ENCODE measurements at places on chromosomes 5 and 9.

GRCh38 chr5:42779083-42779482 is 22.5 kb downstream of the CCDC152 start:
- H3K4me3 ChIP-seq, result no peak overlapping the region
- DNase-seq, result no peak

- no peaks in the 10 kb centered on the region for H3K4me1 ChIP-seq
- H3K4me3 ChIP-seq, result no peak overlapping the region
- no peak for DNase-seq
- H3K27me3 ChIP-seq, result no peaks in the 10 kb centered on the region
These were observed 218.8 kb downstream of the PDE4D start for GRCh38 chr5:59674763-59675162.

DNA sequence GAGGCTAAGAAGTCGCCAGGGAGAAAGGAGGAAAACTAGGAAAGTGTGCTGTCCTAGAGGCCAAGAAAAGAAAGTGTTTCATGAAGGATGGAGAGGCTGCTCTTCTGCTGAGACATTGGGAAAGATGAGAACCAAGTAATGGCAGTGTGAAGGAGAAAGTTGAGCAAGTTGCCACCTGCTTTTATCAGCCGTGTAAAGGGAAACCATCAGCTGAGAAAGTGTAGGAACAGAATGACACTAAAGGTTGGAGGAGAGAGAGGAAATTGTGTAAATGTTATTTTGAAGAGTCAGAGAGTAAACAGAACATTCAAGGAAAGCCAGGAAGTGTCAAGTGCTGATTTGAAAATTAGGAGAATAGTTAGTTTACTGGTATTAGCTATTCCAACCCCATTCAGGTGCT is 125.0 kb downstream of the CEMIP2 start:
- no peak for DNase-seq
- peaks cover 3% of the 10 kb centered on the region for H3K4me1 ChIP-seq
- H3K4me3 ChIP-seq, result no peak overlapping the region
- H3K27me3 ChIP-seq, result no peaks in the 10 kb centered on the region

DNA sequence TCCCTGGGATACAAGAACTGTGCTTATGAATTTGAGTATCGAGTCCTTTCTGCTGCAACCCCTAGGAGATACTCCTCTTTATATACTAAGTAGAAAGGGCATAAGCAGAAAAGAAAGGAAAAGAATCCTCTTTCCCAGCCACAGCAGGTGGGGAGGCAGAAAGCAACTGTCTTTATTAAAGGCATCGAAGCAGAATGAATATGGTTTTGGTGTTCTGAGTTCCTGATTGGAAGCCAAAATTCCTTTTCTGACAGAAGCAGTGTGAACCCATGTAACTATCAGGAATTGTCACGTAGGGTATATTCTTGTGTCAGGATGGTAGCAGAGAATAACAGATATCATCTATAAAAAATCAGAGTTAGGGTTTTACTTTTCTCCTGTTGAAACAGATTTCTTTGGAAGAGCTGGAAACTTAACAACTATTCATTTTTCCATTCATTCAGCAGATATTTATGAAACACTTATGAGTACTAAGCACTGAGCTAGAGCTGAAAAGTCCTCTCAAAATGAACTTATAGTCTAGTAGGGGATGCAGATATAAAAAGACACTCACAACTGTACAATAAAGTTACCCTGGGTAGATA is 96.5 kb upstream of the LHFPL2 start:
- no peaks in the 10 kb centered on the region for H3K4me1 ChIP-seq
- no peaks in the 10 kb centered on the region for H3K36me3 ChIP-seq
- no peak for DNase-seq
- H3K27me3 ChIP-seq, result peaks cover 5% of the 10 kb centered on the region

DNA sequence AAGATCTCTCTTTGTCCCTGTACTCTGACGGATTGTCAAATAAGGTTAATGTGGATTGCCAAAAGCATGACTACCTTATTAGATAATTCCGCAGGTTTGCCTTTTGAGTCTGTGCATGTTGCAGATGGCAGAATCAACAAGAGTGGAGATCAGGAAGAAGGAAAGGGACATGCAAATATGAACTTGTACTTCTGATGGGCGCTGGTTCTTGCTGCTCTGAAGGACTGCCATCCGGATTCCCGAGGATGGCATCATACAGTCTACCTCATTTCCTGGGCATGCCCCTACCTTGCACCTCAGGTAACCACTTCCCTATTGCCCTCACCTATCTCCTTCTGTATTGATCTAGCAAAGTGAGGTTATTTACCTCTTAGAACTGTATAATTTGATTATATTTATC is 504.2 kb downstream of the ACTL7B start:
- peaks cover 25% of the 10 kb centered on the region for H3K27me3 ChIP-seq
- no peak for DNase-seq
- H3K4me3 ChIP-seq, result no peak overlapping the region
- H3K27ac ChIP-seq, result no peak overlapping the region

- no peak for DNase-seq
- no peak overlapping the region for H3K4me3 ChIP-seq
- no peaks in the 10 kb centered on the region for H3K36me3 ChIP-seq
- H3K4me1 ChIP-seq, result no peaks in the 10 kb centered on the region
These were observed 3.7 kb downstream of the IL3 start for GRCh38 chr5:132064140-132064539.

GRCh38 chr5:53091289-53091688 is 18.3 kb downstream of the MOCS2 start:
- H3K27me3 ChIP-seq, result no peaks in the 10 kb centered on the region
- no peak for DNase-seq
- H3K4me3 ChIP-seq, result no peak overlapping the region

DNA sequence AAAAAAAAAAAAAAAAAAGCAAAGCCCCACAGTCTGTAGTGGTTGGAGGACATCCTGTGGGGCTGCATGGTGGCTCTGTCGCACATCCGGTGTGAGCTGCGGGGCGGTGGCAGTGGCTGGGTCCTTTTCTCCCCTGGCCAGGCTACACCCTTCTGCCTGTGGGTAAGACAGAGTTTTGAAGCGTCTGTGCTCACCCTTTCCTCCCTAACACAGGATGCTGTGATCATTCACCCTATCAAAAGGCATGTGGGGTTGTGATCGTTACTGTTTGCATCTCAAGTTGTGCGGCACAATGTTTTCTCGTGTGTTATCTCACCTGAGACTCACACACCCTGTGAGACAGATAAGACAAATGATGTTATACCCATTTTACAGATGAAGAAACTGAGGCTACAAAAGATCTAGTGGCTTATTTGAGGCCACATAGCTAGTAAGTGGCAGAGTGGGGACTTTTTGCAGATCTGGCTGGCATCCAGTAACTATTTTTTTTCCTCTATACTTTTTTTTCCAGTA is 17.5 kb downstream of the IRF1 start:
- H3K4me1 ChIP-seq, result no peaks in the 10 kb centered on the region
- DNase-seq, result no peak
- H3K27me3 ChIP-seq, result no peaks in the 10 kb centered on the region
- H3K27ac ChIP-seq, result no peak overlapping the region
- H3K4me3 ChIP-seq, result no peak overlapping the region

DNA sequence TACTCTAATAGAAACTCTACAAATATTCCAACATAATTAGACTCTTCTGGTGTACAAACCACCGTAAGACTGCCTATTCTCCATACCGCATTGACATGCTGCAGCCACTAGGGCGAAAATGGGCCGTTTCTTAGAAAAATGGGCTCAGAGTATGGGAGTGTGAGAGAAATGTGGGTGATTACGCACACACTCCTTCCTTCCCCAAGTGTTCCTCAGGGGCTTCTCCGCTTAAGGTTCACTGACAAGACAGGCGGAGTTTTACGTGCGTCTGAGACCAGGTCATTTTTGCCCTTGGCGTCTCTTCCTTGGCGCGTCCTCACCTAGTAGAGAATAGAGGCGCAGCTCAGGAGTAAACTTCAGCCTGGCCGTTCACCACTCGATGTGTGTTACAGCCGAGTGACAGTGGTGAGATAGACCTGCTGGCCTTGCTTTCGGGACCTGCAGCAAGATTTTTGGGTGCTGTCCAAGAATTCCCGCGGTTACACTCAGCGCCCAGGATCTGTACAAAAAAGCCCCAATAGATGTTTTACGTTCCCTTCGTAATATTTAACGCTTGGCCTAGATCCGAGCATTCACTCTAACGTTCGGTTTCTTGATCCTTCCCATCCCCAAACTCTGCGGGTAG is 1.8 kb upstream of the NTRK2 start:
- H3K27ac ChIP-seq, result no peak overlapping the region
- DNase-seq, result peak; percentile 65
- H3K4me1 ChIP-seq, result no peaks in the 10 kb centered on the region
- H3K4me3 ChIP-seq, result peak overlapping the region; percentile 79
- H3K27me3 ChIP-seq, result peaks cover 68% of the 10 kb centered on the region
- H3K36me3 ChIP-seq, result no peaks in the 10 kb centered on the region

GRCh38 chr5:158573829-158574228 is 525.9 kb downstream of the EBF1 start:
- H3K4me1 ChIP-seq, result peaks cover 7% of the 10 kb centered on the region
- no peak for DNase-seq
- no peak overlapping the region for H3K4me3 ChIP-seq
- H3K27me3 ChIP-seq, result no peaks in the 10 kb centered on the region
- H3K27ac ChIP-seq, result no peak overlapping the region

GRCh38 chr5:168525856-168526255 is 3.2 kb upstream of the FBLL1 start:
- DNase-seq, result no peak
- no peaks in the 10 kb centered on the region for H3K4me1 ChIP-seq
- peaks cover 4% of the 10 kb centered on the region for H3K36me3 ChIP-seq
- peaks cover 34% of the 10 kb centered on the region for H3K27me3 ChIP-seq

DNA sequence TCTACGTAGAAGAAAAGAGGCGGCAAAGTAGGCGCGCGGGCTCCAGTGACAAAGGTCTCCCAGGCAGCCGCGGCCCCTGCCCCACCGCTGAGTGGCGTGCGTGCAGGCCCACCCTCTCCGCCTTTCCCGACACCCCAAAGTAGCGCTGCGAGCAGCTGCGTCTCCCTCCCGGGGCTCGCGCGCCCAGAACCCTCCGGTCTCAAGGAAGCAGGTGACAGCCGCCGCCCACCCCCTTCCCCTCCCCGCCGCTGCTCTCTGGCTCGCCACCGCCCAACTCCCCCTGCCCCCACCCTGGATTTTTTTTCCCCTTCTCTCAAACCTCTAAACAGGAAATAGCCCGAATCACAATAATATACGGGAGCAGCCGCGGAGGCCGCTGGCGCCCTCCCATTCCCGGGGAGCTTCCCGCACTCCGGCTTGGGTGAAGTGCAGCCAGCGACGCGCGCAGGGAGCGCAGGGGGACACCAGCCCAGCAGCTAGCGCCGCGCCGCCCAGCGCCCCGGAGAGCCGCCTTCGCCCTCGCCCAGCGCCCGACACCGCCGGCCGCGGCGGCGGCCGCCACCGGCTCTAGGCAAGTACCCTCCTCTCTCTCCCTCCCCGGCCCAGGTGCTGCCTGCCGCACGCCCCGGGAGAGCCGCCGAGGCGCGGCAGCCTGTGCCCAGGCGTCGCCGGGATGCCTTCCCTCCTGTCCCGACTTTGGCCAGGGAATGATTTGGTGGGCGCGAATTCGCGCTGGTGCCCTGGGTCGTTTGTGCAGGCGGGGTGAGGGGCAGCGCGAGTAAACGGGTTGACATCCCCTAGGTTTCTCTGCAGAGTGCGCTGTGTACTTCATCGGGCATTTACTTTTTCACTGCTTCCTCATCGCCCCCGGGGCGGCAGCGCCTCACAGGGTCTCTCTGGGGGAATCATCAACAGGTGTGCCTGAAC is 52.7 kb upstream of the TJP2 start:
- H3K27ac ChIP-seq, result peak overlapping the region; percentile 71
- no peaks in the 10 kb centered on the region for H3K27me3 ChIP-seq
- no peaks in the 10 kb centered on the region for H3K36me3 ChIP-seq
- peak overlapping the region; percentile 90 for H3K4me3 ChIP-seq

DNA sequence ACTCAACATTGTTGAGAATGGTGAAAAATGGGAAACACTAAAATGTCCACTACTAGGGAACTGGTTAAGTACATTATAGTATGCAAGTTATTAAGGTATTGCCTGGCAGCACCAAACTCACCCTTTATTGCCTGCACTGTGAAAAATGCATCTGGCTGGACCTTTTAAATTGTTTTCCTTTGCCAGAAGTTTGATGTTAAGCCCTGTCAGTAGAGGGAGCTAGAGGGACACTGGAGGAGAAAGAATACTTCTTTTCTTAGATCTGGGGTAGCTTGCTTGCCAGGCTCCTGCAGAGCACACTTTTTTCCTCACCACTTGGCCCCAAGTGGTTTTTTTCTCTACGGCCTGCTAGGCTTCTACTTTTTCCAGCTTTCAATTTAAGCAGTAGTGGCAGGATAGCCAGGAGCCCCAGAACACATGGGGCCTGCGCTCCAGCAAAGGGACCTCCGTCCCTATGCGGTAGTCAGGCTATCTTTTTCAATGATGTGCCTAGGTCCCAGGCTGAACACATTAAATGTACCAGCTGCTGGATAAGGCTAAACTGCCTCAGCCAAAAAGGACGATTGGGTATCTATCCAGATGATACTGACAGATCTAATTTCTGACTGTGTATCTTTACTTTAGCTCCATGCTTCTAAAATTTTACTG is 8.0 kb upstream of the HABP4 start:
- H3K4me1 ChIP-seq, result no peaks in the 10 kb centered on the region
- H3K36me3 ChIP-seq, result no peaks in the 10 kb centered on the region
- DNase-seq, result no peak
- no peak overlapping the region for H3K4me3 ChIP-seq

DNA sequence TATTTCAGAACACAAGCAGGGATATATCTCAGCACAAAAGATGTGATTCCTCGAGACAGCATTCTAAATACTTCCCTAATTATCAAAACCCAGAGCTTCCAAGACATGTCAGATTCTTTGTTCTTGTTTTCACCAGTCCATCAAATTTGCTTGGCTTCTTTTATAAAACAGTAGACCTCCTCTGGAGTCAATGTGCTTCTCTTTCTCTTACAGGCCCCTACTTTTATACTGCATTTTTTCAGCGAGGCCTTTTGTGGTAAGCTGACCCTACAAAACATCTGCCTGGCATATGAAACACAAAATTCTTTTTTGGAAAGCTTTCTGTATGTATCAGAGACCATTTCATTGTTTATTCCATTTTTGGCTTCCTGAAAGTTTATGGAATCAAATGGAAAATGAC is 81.8 kb downstream of the ARSB start:
- no peaks in the 10 kb centered on the region for H3K27me3 ChIP-seq
- no peak for DNase-seq
- H3K27ac ChIP-seq, result peak overlapping the region; percentile 62
- H3K4me1 ChIP-seq, result peaks cover 10% of the 10 kb centered on the region

DNA sequence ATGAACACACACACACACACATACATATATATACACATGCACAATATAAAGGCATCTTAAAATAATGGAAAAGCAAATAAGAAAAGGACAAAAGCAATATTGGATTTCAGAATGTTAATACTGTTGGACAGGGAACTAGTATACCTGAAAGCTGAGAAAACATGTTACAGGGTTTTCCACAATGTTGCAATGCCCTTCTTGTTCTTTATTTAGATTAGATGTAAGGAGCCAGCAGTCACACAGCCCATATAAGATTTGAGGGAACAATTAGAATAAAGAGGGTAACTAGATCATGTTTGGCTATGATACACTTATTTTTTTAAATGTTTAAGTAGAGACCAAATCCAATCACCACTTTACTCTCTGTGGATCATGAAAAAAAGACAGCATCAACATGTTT is 61.7 kb downstream of the SH3TC2 start:
- H3K4me1 ChIP-seq, result no peaks in the 10 kb centered on the region
- H3K4me3 ChIP-seq, result no peak overlapping the region
- DNase-seq, result no peak
- peaks cover 7% of the 10 kb centered on the region for H3K27me3 ChIP-seq
